ENCODE measurements at places on chromosomes 12 and 14.

- no peak for DNase-seq
- H3K36me3 ChIP-seq, result peaks cover 47% of the 10 kb centered on the region
- H3K4me3 ChIP-seq, result no peak overlapping the region
- H3K27ac ChIP-seq, result no peak overlapping the region
Observed at GRCh38 chr14:77436042-77436441, 12.7 kb upstream of the NOXRED1 start.

DNA sequence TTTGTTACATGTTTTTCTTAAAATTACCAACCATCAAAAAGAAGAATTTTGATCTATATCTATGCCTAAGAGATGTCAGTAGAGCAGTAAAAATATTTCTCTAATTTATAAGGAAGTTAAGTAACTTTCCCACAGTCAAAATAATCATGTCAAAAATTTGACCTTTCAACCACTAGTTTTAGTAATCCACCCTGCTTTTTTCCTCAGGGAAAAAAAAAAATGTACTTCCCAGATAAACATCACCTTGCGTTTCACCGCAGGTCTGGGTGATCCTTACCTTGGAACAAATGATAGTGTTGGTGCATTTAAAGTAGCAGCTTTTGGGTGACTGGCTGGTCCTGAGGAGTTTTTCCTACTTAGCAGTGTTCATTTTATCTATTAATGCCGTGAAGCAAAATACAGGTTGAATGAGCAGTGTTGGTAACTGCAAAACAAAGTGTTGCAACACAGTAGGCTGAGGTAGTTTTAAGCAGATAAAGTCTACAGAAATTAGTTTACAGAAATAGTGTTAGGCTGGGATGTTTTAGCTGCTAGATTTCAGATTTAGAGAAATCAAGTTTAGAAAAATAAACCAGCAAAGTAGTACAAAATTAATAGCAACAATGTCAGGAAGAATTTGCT lies 137.2 kb upstream of the DNM1L start:
- no peak overlapping the region for H3K27ac ChIP-seq
- peaks cover 5% of the 10 kb centered on the region for H3K36me3 ChIP-seq
- H3K4me3 ChIP-seq, result no peak overlapping the region

- H3K27me3 ChIP-seq, result no peaks in the 10 kb centered on the region
- DNase-seq, result no peak
- H3K36me3 ChIP-seq, result no peaks in the 10 kb centered on the region
- H3K4me3 ChIP-seq, result no peak overlapping the region
- H3K4me1 ChIP-seq, result peaks cover 18% of the 10 kb centered on the region
Observed at GRCh38 chr14:30355431-30355913, 203.5 kb upstream of the G2E3 start.

GRCh38 chr12:10612984-10613348 lies 443 bp downstream of the MAGOHB start:
- DNase-seq, result no peak
- peaks cover 35% of the 10 kb centered on the region for H3K4me1 ChIP-seq
- peak overlapping the region; percentile 100 for H3K27ac ChIP-seq
- peaks cover 5% of the 10 kb centered on the region for H3K27me3 ChIP-seq

- no peak overlapping the region for H3K4me3 ChIP-seq
- no peaks in the 10 kb centered on the region for H3K27me3 ChIP-seq
- no peak for DNase-seq
- peaks cover 25% of the 10 kb centered on the region for H3K4me1 ChIP-seq
Observed at GRCh38 chr14:93299866-93300265, 33.0 kb downstream of the BTBD7 start.

GRCh38 chr14:87018294-87018693 lies 974.7 kb downstream of the GALC start:
- no peak for DNase-seq
- no peak overlapping the region for H3K27ac ChIP-seq
- H3K4me1 ChIP-seq, result peaks cover 12% of the 10 kb centered on the region
- no peak overlapping the region for H3K4me3 ChIP-seq

GRCh38 chr12:111978545-111978944 lies 34.4 kb downstream of the TMEM116 start:
- DNase-seq, result no peak
- peaks cover 7% of the 10 kb centered on the region for H3K4me1 ChIP-seq
- no peak overlapping the region for H3K27ac ChIP-seq
- no peak overlapping the region for H3K4me3 ChIP-seq

All from nephron progenitor cell (in vitro differentiated cells).